ENCODE measurements at places on chromosomes 7 and 10. TPM values are rescaled to one million over a fixed set of nuclear protein-coding genes. Genes with fewer than 3 reads are reported as not detected.

The SPDYE16 gene
- total RNA-seq: not detected

The AGAP9 gene
- total RNA-seq: 10.0 TPM

The SDK1 gene
- total RNA-seq: 1.1 TPM

The DGKB gene
- total RNA-seq: not detected

The HOXA3 gene
- total RNA-seq: 2.3 TPM

The HHEX gene
- 7.9 TPM for total RNA-seq

The GJD4 gene
- total RNA-seq: not detected

The FAM241B gene
- not detected for total RNA-seq

The ACTA2 gene
- total RNA-seq: 559 TPM

The ANKRD16 gene
- total RNA-seq: 4.2 TPM

The WEE2 gene
- not detected for total RNA-seq

The ADD3 gene
- total RNA-seq: 102 TPM

The TBC1D12 gene
- total RNA-seq: 9.8 TPM

The IFIT1B gene
- total RNA-seq: not detected

The BICC1 gene
- total RNA-seq: 29.8 TPM

The ZNF467 gene
- 0.72 TPM for total RNA-seq

The GPR85 gene
- total RNA-seq: 1.0 TPM

The PFKP gene
- 101 TPM for total RNA-seq

The GRID2IP gene
- not detected for total RNA-seq

The SND1 gene
- total RNA-seq: 267 TPM

The NRCAM gene
- 0.14 TPM for total RNA-seq

The KIF11 gene
- total RNA-seq: 47.4 TPM

The SAMD9L gene
- 6.1 TPM for total RNA-seq

The EZH2 gene
- total RNA-seq: 16.3 TPM

The VAX1 gene
- total RNA-seq: not detected

The FAM25G gene
- total RNA-seq: not detected

The ZDHHC4 gene
- 41.1 TPM for total RNA-seq

The TDRD1 gene
- total RNA-seq: not detected

The PLCE1 gene
- 0.29 TPM for total RNA-seq

The PGAM2 gene
- total RNA-seq: not detected

The CPVL gene
- total RNA-seq: 1.1 TPM
